ENCODE measurements at places on chromosomes 4 and X. TPM values are rescaled to one million over a fixed set of nuclear protein-coding genes. Genes with fewer than 3 reads are reported as not detected.

Gene SYAP1
- total RNA-seq = 37.9 TPM

Gene SYTL4
- 35.9 TPM for total RNA-seq

Gene CCDC149
- total RNA-seq = 12.6 TPM

Gene SNX25
- 112 TPM for total RNA-seq

Gene IQCM
- total RNA-seq = not detected

Gene GPR34
- under 0.01 TPM for total RNA-seq

Gene VEGFD
- total RNA-seq = 0.09 TPM
